ENCODE measurements at places on chromosomes 16 and 17. TPM values are rescaled to one million over a fixed set of nuclear protein-coding genes. Genes with fewer than 3 reads are reported as not detected.

The PMFBP1 gene
- total RNA-seq = not detected

The ABCC6 gene
- 2.9 TPM for total RNA-seq

The DHRS7C gene
- not detected for total RNA-seq

The GALR2 gene
- total RNA-seq = not detected

The ZNF629 gene
- total RNA-seq = 22.1 TPM

The FLII gene
- total RNA-seq = 451 TPM

GRCh38 chr16:87550495-87550961 is 51.8 kb upstream of the JPH3 start:
- DNase-seq = no peak

GRCh38 chr17:59439262-59439661 is 107.8 kb downstream of the YPEL2 start:
- no peak for DNase-seq

DNA sequence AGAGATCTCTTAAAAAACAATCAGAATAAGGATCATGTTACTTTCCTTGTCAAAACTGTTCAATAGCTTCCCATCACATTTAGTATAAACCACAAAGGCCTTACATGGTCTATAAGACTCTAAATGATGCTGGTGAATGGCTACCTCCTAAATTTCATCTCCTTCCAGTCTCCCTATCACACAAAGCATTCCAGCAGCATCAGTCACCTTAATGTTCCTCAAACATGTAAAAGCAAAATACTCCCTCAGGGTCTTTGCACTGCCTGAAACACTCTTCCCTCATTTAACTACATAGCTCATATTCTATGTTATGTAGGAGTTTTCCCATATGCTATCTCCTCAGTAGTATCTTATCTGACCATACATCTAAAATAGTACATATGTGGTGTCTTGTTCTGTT is 53.5 kb upstream of the INTS2 start:
- DNase-seq = peak; percentile 15

DNA sequence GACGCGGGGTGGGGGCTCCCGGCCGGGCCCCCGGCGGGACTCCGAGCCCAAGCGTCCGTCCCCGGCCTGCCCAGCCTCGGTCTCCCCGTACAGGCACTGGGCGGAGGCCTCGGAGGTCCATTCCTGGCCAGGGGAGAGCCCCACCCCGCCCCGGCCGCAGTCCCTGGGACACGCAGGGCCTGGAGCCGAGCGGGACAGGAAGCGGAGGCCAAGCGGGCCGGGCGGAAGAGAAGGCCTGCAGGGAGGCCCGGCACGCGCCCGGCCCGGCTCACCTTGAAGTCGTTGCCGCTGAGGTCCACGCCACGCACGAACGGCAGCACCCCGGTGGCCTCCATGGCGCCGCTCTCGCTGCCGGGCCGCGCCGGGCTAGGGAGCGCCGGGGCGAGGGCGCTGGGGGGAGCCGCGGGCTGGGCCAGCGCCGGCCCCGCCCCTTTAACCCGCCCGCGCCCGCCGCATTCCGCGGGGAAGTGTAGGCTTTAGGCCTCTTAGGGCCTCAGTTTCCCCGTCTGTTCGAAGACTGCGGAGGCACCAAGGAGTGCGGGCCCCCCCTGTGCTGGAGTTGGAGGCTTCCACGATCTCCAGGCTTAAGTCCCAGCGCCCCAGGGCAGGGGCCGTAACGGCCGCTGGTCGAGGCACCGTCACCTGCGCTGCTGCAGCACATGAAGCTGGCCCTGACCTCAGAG is at the start of gene FLII:
TSS of gene FLII (minus strand) at position 383 of the 683 bp plus-strand sequence. CDS start at position 335, 48 bp downstream.
- no peak for DNase-seq

DNA sequence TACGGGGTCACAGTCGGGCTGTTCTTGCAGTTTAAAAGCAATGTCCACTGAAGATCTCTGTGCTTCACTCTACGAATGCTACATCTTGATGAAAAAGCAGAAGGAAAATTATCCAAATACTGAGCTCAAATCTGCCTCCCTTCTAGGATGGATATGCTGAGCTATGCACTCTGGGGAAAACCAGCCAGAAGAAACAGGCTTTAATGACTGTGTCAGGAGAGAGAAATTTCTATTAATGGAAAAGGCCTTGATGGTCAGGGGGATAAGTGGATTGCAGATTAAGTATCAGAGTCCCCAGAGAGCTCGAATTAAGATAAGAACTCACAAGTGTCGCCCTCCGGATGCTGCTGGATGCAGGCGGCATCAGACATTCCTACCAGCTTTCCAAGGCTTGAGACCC is 39.6 kb upstream of the RCVRN start:
- no peak for DNase-seq

GRCh38 chr16:79437764-79438751 is 162.5 kb downstream of the MAF start:
- peak; percentile 68 for DNase-seq

GRCh38 chr17:610276-610675 is 104.4 kb downstream of the VPS53 start:
- DNase-seq = no peak

GRCh38 chr16:65608455-65608854 is 486.6 kb upstream of the CDH11 start:
- DNase-seq = no peak

- no peak for DNase-seq
Measured at GRCh38 chr17:55965051-55965450, 188.2 kb upstream of the ANKFN1 start.

DNA sequence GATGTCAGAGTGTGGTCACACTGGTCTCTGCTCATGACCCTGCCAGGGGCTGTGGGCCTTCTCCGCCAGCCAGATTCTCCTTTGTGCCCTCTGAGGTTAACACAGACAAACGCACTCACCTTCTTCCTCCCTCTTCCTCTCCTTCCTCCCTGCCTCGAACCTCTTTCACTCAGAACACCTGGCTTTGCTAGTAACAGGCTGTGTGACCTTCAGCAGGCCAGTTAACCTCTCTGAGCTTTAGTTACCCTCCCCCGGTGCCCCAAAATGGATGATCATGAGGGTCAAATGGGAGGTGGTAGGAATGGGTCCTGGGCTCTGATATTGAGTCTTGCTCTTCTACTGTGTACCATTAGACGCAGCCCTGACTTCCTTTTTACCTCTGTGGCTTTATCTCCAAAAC is 127.1 kb downstream of the OR1D5 start:
- no peak for DNase-seq

- no peak for DNase-seq
Measured at GRCh38 chr16:88856122-88856827, 472 bp downstream of the GALNS start.

- no peak for DNase-seq
Measured at GRCh38 chr16:4376893-4377572, 5.4 kb downstream of the VASN start.

GRCh38 chr17:62818526-62818925 is 10.4 kb upstream of the MARCHF10 start:
- DNase-seq = no peak

Measured in renal cortical epithelial cell (primary cell).